ENCODE measurements at places on chromosomes 5 and 9. TPM values are rescaled to one million over a fixed set of nuclear protein-coding genes. Genes with fewer than 3 reads are reported as not detected.
A peak's percentile ranks its signal among the peaks of the same experiment; 100 is the strongest.

GRCh38 chr9:111525056-111525977 is at the start of gene ZNF483:
Gene ZNF483 (plus strand): TSS chr9:111525179. CDS start chr9:111527396, 2,217 bp downstream.
- peak; percentile 98 for DNase-seq

DNA sequence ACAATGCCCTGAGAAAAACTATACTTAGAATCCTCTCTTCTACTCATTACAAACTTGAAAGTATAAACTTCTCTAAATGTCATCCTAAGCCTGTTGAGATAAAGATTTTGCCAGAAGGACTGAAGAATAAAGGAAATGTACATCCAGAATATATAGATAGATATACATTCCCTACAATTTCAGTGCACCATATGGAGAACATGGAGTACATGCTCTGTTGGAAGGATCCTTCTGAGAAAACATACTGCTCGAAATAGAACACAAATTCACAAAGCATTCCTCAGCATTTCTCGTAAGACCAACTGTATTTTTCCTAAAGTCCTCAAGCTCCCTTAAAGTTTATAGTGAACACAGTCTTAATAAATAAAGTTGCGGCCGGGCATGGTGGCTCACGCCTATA is 69.7 kb upstream of the RASA1 start:
- no peak for DNase-seq

GRCh38 chr5:41921874-41922273 is 3.2 kb upstream of the FBXO4 start:
- no peak for DNase-seq

GRCh38 chr5:113231653-113232000 is 203.2 kb downstream of the TSSK1B start:
- DNase-seq = no peak

GRCh38 chr5:137954131-137954879 is 65.0 kb downstream of the PKD2L2 start:
- DNase-seq = no peak

DNA sequence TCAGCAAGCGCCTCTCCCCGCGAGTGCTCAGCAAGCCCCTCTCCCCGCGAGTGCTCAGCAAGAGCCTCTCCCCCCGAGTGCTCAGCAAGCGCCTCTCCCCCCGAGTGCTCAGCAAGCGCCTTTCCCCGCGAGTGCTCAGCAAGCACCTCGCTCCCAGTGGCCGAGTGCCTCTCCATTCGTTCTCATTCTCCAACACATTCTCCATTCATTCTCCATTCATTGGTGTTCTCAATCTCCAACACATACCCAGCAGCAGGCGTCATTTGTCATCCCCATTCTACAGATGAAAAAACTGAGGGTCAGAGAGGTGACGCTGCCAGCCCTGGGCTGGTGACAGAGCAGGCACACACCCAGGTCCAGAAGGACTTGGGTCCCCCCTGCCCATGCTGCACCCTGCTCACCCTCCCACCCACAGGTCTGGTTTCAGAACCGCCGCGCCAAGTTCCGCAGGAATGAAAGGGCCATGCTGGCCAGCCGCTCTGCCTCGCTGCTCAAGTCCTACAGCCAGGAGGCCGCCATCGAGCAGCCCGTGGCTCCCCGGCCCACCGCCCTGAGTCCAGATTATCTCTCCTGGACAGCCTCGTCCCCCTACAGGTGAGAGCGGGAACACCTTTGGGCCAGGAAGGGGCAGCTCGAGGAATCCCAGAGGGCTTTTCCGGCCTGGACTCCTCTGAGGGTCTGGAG is 32.5 kb downstream of the PTGES start:
- no peak for DNase-seq

DNA sequence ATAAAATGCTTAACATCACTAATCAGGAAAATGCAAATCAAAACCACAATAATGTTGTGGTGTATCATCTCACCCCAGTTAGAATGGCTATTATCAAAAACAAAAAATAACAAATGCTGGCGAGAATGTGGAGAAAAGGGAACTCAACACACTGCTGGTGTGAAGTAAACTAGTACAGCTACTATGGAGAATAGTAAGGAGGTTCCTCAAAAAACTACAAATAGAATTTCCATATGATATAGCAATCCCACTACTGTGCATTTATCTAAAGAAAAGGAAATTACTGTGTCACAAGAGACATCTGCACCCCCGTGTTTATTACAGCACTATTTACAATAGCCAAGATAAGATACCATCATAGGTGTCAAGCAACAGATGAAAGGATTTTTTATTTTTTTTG is 214.5 kb upstream of the RASA1 start:
- DNase-seq = no peak

DNA sequence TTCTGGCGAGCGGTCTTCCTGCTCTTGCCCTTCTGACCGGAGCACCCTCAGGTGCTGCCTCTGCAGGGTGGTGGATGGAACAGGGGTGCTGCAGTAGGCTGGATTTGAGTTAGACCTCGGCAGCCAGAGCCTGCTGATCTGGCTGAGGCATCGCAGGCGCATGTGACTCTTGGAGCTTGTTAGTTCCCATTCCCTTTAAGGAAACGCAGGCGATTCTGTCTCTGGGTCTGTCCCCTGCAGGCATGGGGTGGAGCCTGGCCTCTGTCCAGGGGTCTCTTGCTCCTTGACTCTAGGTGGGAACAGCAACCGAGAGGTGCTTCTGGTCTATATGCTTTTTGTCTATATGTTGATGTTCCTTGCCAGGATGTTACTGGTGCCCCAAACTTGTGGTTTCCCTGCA is 3.1 kb downstream of the WNK2 start:
- DNase-seq = no peak

TEK gene
- polyA plus RNA-seq = 3.3 TPM

OXCT1 gene
- 42.1 TPM for polyA plus RNA-seq

CCDC180 gene
- 1.4 TPM for polyA plus RNA-seq

B4GALT7 gene
- 28.3 TPM for polyA plus RNA-seq

STC2 gene
- 9.1 TPM for polyA plus RNA-seq

All from brain (organoid and tissue), 16 donors.